ENCODE measurements at places on chromosomes 12 and 14.

DNA sequence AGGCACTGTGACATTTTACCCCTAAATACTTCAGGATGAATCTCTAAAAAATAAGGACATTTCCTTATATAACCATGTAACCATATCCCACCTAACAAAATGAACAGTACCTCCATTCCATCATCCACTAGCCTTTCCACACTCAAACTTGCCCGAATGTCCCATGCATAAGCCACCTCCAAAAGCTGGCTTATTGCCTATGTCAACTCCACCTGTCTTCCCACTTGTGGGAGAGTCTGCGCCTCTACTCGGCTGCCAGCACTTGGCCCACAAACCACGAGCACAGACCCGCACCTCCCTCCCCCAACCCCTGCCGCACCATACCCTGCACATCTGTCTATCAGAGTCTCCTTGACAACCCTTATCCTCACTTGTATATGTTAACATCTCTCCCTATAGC lies 165.8 kb downstream of the CALM1 start:
- DNase-seq = no peak

DNA sequence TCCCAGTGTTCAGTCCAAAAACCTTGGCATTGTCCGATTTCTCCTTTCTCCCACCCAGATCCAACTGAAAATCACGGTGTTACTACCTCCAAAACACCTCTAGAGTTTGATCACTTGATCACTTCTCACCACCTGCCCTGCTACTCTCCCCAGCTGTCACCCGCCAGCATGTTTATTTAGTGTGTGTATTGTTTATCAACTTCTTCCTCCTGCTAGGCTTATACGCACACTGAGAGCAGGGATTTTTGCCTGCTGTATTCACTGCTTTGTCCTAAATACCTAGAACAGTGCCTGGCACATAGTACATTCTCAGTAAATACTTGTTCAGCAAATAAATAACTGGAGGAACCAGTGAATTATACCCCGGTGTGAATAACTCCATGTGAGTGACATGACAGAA lies 5.0 kb downstream of the BDKRB1 start:
- no peak for DNase-seq

DNA sequence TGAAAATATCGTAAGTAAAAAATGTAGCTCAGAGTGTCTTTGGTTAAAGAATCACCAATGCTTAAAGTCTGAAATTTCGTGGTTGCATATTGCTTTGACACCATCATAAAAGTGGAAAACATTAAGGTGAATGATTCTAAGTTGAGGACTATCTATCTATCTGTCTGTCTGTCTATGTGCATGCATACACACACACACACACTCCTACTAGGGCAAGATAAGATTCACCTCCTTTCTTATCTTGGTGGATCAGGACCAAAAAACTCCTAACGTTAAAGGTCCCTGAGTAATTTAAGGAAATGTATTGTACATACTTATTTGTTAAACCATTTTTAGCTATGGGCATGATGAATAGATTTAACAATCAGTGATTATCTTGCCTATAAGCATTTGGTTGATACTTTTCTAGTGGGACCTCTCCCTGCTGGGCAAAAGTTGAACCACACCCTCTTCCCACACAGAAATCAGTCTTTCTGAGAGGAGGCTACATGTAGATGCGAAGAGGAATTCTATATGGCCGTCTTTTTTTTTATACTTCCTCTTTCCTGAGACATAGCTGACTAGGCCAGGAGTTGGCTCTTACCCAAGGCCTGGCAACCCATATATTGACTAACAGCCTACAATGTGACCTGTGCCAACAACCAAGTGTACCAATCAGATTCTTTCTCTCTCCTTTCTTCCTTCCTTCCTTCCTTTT lies 19.3 kb upstream of the LLPH start:
- no peak for DNase-seq

- no peak for DNase-seq
Observed at GRCh38 chr12:100967189-100967588, 172.6 kb downstream of the ANO4 start.

DNA sequence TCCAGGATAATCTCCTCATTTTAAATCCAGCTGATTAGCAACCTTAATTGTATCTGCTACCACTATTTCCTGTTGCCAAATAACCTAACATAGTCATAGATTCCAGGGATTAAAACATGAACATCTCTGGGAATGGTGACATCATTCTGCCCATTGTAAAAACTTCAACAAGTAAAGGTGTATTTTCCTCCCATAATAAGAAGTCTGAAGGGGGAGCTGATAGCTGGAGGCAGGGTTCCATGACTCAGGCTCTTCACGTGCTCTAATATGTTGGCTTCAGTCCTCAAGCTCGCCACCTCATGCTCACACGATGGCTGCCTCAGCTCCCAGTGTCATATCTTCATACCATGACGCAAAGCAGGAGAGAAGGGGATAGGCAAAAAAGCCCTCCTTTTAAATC lies 172.0 kb upstream of the VASH1 start:
- DNase-seq = no peak

GRCh38 chr12:56775638-56776037 lies 12.5 kb downstream of the HSD17B6 start:
- DNase-seq = no peak

- no peak for DNase-seq
Observed at GRCh38 chr12:1117371-1117770, 126.3 kb downstream of the ERC1 start.

DNA sequence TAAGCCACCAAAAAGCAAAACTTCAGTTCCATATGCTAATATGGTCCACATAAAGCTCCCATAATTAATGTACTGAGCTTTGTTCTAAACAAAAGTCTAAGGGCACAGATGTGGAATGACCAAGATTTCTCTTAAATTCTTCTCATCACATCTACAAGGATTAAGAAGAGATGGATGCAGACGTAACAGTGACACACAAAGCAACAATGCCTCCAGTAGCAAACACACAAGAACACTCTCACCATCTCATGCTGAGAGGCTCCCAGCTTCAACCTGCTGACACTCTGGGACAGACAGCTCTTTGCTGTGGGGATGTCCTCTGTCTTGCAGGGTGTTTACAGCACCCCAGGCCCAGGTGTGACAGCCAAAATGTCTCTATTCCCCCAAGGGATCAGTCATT lies 48.2 kb downstream of the SETD3 start:
- no peak for DNase-seq

- no peak for DNase-seq
Observed at GRCh38 chr14:72975770-72976169, 49.5 kb downstream of the DCAF4 start.

- no peak for DNase-seq
Observed at GRCh38 chr12:14885718-14886221, at the start of gene MGP. Gene MGP, minus strand, starts transcription at chr12:14885854. Its CDS starts 63 bp downstream, at chr12:14885791.

GRCh38 chr12:91009319-91009950 lies 4.7 kb upstream of the EPYC start:
- DNase-seq = no peak

GRCh38 chr14:102749393-102750305 lies 27.6 kb upstream of the TRAF3 start:
- DNase-seq = no peak

DNA sequence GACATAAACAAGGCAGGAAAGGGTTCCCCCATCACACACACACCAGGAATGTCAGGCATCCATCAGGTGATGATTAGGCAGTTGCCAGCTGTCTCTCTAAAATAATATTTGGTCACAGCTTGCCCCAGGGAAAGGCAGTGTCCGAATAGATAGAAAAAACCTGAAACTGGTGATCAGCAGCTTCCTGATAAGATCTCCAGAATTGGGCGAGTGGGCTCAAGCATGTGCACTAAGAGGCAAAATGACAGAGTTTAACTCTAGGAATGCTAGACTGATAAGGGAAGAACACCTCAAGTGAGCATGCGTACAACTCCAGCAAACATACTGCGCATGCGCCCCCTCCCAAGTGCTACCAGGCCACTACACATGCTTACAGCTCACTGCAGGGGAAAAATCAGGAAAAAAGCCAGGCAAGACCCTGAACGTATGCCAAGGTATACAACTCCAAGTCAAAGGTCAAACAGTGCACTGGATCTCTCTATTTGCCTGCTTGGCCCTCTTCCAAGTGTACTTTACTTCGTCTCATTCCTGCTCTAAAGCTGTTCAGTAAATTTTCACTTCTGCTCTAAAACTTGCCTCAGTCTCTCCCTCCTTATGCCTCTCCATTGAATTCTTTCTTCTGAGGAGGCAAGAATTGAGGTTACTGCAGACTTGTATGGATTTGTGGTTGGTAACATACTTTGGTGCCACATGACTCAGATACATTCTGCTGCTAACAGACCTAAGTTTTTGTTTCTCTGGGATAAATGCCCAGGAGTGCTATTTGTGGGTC lies 73.5 kb upstream of the VASH1 start:
- peak; percentile 18 for DNase-seq

GRCh38 chr14:65361920-65362319 lies 50.6 kb upstream of the FUT8 start:
- no peak for DNase-seq

- DNase-seq = peak; percentile 79
Observed at GRCh38 chr12:117367006-117367638, 5.7 kb upstream of the NOS1 start.

DNA sequence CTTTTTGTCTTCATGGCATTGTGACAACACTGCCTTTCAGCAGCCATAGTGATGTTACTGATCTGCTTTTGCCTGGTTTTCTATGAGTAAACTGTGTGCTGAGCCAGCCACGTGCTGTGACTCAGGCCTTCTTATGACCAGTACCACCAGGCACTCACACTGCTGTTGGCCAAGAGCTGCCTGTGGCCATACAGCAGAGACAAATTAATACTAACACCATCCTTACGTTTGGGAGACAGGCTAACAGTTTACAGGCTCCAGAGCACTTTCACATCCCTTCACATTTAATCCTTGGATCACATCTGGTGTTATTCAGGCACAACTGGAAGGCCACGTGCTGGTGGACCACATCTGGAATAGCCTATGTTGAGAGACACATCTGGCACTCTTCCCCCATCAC lies 377.9 kb downstream of the CCDC91 start:
- DNase-seq = no peak

GRCh38 chr14:90305176-90305601 lies 26.6 kb downstream of the NRDE2 start:
- no peak for DNase-seq

- DNase-seq = no peak
Observed at GRCh38 chr12:72738811-72739210, 466.6 kb downstream of the TRHDE start.

DNA sequence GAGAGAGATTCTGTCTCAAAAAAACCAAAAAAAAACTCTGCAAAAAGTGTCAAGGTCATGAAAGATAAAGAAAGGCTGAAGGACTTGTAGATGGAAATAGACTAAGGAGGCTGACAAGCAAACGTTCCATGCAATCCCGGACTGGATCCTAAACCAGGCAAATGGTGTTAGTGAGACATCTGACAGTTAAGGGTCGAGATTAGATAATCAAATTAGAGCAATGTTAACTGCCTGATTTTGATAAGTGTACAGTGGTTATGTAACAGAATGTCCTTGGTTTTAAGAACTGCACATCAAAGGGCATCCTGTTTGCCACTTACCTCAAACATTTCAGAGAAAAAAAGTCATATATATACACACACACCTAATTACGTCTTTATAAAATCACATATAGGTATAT lies 3.5 kb upstream of the RAN start:
- DNase-seq = no peak

DNA sequence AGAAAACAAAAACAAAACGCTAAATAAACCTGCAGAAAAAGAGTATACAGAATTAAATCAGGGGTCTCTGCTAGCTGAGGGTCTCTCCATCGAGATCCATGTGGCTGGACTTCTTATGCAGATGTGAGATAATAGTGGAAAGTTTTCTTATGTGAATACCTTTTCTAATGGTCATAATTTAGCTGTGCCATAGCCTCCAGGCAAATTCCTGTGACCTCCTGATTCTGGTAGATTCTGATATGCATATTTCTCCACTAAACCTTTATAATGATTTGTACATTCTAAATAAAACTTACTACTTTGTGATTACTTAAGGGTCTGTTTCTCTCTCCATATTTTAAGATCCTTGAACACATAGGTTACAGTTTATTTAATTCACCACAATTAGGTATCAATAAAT lies 1002.6 kb downstream of the GALC start:
- DNase-seq = no peak

DNA sequence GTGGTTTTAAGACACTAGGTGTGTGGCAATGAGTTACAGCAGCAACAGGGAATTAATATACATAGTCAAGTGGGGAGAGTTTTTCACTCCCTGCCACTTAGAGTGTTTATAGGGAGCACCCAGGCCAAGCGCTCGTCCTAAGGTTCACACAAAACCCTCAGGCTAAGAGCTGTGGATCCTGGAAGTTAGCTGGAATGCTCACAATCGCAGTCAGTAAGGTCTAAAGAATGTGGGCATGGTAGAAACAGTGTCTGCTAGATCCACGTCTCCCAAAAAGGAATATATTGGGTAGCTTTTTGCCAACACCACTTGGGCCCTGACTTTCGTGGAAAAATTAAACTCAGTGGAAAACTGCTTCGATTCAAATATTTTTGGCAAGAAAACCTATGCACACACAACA lies 36.6 kb downstream of the STAB2 start:
- no peak for DNase-seq

- DNase-seq = peak; percentile 18
Observed at GRCh38 chr14:39102265-39102968, 618 bp downstream of the SEC23A start.

- DNase-seq = no peak
Observed at GRCh38 chr14:106831322-106831720, 1304.9 kb downstream of the TMEM121 start.

- DNase-seq = no peak
Observed at GRCh38 chr12:123937707-123938591, 34.7 kb downstream of the CCDC92 start.

DNA sequence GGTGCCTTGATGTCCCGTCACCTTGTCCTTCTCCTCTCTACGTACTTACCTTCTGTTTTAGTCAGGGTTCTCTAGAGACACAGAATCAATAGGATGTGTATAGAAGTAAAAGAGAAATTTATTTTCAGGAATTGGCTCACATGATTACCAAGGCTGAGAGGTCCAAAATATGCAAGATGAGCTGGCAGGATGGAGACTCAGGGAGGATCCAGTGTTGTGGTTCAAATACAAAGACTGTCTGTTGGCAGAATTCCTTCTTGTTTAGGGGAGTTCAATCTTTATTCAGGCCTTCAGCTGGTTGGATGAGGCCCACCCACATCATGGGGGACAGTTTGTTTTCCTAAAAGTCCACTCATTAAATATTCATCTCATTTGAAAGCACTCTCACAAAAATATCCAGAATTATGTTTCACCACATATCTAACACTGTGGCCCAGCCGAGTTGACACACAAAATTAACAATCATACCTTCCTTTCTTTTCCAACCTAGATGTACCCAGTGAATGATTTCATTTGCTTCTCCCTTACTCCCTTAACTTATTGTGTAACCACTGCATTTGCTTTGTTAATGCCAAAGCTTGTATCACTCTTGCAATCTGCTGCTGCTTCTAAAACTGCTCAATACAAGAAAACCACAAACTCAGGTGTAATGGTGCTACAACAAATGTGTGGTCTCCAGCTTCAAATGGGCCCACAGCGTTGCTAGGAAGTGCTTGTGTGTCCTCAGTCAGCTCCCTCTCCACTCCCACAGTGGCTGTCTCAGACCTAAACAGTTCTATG lies 195.4 kb upstream of the ARHGAP5 start:
- no peak for DNase-seq

DNA sequence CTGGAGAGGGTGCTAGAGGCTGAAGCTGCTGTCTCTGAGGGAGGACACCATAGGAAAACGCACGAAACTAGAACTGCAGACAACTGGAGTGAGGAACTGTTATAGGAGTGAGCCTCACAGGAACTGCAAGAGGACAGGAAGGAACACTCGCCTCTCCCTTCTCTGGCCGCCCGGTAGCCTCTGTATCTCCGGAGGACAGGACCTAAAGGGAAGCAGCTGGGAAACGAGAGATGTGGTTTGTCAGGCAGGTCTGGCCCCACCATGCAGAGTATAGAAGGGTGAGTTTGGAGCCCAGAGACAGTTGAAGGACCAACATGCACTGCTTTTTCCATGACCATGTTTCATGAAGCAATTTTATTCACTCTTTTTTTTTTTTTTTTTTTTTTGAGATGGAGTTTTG lies 127.3 kb downstream of the EFCAB11 start:
- DNase-seq = no peak
